ENCODE measurements at places on chromosomes 2 and 18. TPM values are rescaled to one million over a fixed set of nuclear protein-coding genes. Genes with fewer than 3 reads are reported as not detected.

- peak; percentile 75 for DNase-seq
These were observed 81.1 kb downstream of the RTP5 start for GRCh38 chr2:241950413-241951315.

FKBP7 gene
- 9.0 TPM for total RNA-seq

SCN2A gene
- 160 TPM for total RNA-seq

CPLX4 gene
- not detected for total RNA-seq

GAREM2 gene
- total RNA-seq, result 6.1 TPM

C2orf78 gene
- not detected for total RNA-seq
